ENCODE measurements at places on chromosomes 6 and 20.

DNA sequence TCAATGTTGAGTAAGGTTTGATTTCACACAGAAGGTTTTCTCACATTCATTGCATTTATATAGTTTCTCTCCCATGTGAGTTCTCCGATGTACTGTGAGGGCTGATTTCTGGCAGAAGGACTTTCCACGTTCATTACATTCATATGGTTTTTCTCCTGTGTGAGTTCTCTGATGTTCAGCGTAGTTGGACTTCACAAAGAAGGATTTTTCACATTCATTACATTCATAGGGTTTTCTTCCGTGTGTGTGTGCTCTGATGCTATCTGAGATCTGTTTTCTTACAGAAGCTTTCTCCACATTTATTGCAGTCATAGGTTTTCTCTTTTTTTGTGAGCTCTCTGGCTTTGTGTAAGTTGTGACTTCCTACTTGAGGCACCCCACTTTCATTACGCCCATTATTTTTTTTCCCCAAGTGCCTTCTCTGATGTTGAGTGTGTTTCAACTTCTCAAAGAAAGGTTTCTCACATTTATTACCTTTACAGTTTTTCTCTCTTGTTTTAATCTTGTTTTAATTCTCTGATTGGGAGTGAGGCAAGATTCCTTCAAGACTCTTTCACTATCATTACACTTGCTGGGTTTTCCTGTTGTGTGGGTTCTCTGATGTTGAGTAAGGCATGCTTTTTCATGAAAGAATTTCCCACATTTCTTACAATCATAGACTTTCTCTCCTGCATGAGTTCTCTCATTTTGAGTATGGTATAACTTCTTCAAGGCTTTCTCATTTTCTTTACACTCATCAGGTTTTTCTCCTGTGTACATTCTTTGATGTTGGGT lies 50.0 kb upstream of the ELMO2 start:
- no peak for DNase-seq

DNA sequence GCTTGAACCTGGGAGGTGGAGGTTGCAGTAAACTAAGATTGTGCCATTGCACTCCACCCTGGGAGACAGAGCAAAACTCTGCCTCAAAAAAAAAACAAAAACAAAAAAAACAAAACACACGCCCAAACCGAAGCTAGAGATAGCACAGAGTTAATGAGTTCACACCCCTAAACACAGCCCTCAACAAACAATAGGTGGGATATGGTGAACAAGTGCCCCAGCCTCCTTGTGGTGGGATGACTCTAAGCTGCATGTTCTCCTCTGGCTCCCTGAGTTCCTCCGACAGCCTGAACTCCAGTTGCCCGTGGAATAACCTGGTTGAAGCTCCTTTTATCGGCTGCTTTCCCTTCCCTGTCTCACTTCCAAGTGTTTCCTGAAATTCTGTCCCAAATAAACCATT lies 22.1 kb upstream of the DSN1 start:
- DNase-seq: no peak

DNA sequence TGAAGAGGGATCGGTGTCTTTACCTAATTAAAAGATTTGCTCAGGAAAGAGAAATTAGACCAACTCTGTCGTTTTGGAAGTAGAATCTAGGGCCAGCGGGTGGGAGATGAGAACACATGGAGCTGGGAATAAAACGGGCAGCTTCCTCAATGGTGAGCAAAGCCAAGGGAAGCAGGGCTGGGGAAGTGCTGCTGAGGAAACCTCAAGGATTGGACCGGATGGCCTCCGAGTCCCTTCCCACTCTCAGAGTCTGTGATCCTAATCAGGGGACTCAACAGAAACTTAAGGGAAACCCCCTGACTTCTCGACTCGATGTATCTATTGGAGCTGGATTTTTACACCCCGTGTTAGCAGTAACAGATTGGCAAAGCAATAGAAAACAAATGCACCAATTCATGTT lies 10.8 kb downstream of the GCNT2 start:
- DNase-seq: no peak

- no peak for DNase-seq
These were observed 98.7 kb downstream of the BACH2 start for GRCh38 chr6:90197854-90198496.

- no peak for DNase-seq
These were observed 25.7 kb downstream of the EZR start for GRCh38 chr6:158793432-158793831.

GRCh38 chr20:32828029-32828680 lies 8.4 kb downstream of the MAPRE1 start:
- DNase-seq: no peak

GRCh38 chr20:33793011-33793931 lies 17.9 kb upstream of the CHMP4B start:
- no peak for DNase-seq

DNA sequence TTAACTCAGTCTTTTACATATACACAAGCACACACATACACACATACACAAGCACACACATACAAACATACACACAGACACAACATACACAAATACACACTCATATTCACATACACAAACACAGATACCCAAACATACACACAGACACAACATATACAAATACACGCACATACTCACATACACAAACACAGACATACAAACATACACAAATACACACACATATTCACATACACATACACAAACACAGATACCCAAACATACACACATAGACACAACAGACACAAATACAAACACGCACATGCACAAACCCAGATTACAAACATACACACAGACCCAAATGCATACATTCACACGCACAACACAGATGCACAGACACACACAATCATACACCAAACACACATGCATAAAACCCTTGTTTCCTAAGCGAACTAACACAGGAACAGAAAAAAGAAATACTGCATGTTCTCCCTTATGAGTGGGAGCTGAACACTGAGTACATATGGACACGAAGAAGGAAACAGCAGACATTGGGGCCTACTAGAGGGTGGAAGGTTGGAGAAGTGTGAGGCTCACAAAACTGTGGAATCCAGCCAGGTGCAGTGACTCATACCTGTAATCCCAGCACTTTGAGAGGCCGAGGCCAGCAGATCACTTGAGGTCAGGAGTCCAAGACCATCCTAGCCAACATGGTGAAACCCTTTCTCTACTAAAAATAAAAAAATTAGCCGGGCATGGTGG lies 34.2 kb downstream of the PIM1 start:
- no peak for DNase-seq

GRCh38 chr20:20462185-20462584 lies 94.3 kb downstream of the INSM1 start:
- no peak for DNase-seq

DNA sequence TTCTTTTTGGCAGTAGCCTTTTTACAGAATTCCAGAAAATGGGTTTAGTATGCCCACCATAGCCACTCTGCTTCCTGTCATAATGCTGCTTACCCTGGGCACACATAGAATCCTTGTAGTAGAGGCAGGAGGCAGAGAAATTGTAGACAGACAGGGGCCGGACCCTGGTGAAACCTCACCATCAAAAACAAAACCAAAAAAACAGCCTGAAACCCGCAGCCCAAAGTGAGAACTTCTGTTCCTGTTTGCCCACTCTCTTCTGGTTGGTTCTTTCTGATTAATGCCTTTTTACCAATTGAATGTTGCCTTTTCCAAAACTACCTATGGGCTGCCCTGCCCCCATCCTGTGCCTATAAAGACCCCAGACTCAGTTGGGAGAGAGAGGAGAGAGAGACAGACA lies 188.2 kb downstream of the CDKAL1 start:
- no peak for DNase-seq

GRCh38 chr6:138571585-138572166 lies 72.4 kb upstream of the NHSL1 start:
- no peak for DNase-seq

DNA sequence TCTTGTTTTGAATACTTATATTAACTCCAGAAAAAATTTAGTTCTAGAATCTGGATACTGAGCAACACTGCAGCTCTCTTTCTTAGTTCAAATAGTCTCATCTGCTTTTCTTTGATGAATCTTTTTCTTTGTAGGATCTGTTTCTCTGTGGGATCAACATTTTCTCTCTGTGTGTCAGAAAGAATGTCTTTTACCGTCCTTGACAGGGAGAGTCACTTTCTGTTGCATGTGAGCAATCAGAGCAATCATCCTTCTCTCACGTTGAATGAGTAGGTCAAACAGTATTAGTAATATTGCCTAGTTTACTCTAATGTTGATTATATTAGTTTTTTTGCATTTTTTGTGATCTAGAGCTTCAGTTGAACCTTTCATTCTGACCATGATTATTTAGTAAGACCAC lies 130.9 kb downstream of the TRMT11 start:
- no peak for DNase-seq

- no peak for DNase-seq
These were observed 524.4 kb downstream of the KIF16B start for GRCh38 chr20:16048876-16049275.

DNA sequence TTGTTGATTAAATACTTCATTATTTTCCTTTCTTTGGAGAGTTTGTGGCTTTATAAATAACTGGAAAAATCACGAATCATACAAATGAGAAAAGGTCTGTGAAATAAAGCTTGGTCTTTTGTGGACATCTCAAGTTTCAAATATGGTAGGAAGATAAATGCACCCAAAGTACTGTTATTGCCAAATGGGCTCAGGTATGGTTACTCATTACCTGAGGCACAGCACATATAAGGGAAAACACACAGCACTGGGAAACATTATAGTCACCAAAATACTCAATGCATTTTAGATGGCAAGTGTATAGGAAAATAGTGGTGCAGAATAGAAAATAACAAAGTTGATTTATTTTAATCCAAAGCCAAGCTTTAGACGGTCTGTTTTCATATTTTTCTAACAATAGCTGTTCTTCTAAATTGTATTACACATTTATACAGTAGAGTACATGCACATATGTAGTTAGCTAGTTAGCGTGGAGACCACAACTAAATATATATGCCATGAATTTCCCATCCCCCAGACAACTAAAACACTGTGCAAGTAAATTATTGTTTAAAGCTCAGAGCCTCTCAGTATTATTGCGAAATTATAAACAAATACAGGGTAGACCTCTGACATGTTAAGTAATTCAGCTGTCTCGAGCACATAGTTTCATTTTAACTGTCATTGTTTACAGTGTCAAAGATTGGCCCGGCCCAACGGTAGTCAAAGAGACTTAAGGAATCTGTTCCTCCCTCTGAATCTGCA lies 336.0 kb downstream of the SYNE1 start:
- no peak for DNase-seq

- no peak for DNase-seq
These were observed 70.7 kb upstream of the BEND3 start for GRCh38 chr6:107186047-107186446.

GRCh38 chr6:41164551-41165120 lies 1.7 kb upstream of the TREM2 start:
- DNase-seq: no peak

DNA sequence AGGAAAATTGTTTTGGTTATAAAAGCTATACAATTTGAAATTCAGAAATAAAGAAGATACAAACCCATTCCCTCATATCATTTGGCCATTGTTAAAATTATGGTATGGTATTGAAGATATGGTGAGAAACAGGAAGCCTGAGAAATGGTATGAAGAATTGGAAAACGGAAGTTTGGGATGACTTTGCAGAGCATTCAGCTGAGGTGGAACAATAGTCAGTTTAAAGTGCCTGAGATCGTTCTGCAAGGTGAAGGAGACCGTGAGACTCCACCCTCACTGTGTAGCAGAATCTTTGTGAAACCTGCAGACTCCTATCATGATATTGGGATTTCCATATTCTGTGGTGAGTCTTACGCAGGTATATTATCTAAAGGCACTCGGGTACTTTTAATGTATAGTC lies 97.3 kb downstream of the ADGRB3 start:
- no peak for DNase-seq

DNA sequence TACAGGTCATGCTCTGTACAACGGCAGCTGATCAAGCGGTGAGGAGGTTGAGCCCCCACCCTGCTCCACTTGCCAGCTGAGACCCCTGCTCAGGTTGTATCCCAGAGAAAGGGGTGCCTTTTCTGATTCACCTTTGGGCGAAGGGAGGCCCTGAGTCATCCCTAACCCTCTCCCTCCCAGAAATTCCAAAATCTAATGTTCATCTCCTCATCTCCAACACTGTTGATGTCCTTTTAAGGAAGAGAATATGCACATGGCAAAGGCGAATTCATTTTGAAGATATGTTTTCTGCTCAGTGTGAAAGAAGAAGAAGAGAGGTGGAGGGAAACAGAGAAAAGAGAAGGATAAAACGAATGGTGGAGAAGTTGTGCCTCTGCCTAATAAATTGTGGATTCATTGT lies 120.5 kb downstream of the SCML4 start:
- DNase-seq: no peak

- no peak for DNase-seq
These were observed 76.8 kb downstream of the SAMD5 start for GRCh38 chr6:147585256-147585655.

- DNase-seq: no peak
These were observed 511.2 kb upstream of the JARID2 start for GRCh38 chr6:14734416-14735340.

DNA sequence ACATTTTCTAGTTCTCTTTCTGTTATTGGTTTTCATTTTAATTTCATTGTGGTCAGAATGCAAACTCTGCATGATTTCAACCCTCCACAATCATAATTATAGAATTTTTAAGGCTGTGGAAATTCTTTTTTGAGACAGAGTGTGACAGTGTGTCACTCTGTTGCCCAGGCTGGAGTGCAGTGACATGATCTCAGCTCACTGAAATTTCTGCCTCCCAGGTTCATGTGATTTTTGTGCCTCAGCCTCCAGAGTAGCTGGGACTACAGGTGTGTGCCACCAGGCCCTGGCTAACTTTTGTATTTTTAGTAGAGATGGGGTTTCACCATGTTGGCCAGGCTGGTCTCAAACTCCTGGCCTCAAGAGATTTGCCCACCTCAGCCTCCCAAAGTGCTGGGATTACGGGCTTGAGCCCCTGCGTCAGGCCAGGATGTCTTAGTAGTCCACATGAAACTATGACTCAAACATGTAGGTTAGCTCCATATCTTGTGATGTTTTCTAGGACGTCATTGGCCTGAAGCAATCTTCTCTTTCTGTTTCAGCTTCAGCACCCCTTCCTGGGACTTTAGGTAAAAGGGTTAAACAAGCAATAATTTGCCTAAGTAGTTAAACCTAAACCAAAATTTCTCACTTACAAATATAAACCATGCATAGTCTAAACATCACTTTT lies 47.4 kb upstream of the SAMD3 start:
- DNase-seq: no peak

GRCh38 chr6:36118550-36119107 lies 11.7 kb upstream of the MAPK13 start:
- peak; percentile 64 for DNase-seq
